MV-4-11 (cell line): ENCODE measurements at places on chromosomes 12 and 14.

GRCh38 chr12:99435095-99435791 lies 212.3 kb upstream of the GARIN6 start:
- DNase-seq = no peak

GRCh38 chr12:62922539-62922938 lies 12.4 kb downstream of the PPM1H start:
- DNase-seq = no peak

- no peak for DNase-seq
These were observed 215.0 kb upstream of the USP15 start for GRCh38 chr12:62045211-62045610.

- DNase-seq = no peak
These were observed 277.3 kb downstream of the SLC16A7 start for GRCh38 chr12:59873136-59873535.

GRCh38 chr14:96139879-96140278 lies 64.8 kb upstream of the BDKRB2 start:
- no peak for DNase-seq

DNA sequence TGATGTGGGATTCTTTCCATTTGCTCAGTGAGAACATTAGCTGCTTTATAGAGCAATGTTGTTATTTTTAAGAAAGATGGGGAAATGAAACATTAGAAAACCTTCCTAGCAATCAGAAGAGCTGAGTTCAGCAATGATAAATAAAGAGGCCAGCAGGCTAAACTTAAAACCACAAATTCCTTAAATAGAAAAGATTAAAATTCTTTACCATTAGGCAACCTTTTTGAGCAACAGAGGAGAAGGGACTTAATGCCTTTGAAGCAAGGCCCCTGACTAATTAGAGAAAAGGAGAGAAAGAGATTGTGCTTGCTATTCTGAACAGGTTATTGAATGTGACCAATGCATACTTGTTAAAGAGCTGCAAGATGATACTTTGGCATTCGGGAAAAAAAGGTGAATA lies 160.8 kb upstream of the LMO3 start:
- DNase-seq = peak; percentile 86
